ENCODE measurements at places on chromosomes 4 and X.

DNA sequence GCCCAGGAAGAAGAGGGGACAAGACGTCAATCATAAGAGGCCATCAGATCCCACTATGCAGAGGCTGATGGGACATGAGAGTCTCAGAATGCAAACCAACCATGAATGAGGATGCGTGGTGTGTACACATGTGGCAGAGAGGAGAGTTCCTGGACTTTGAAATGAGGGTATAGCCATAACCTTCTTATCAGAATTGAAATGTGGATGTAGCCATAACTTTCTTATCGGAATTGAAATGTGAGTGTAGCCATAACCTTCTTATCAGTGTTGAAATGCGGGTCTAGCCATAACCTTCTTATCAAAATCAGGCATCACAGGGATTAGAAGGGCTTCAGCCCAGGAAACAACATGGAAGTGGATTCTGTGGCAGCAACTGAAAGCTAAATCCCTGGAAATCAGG is 415.5 kb upstream of the FAT1 start:
- no peak for DNase-seq

DNA sequence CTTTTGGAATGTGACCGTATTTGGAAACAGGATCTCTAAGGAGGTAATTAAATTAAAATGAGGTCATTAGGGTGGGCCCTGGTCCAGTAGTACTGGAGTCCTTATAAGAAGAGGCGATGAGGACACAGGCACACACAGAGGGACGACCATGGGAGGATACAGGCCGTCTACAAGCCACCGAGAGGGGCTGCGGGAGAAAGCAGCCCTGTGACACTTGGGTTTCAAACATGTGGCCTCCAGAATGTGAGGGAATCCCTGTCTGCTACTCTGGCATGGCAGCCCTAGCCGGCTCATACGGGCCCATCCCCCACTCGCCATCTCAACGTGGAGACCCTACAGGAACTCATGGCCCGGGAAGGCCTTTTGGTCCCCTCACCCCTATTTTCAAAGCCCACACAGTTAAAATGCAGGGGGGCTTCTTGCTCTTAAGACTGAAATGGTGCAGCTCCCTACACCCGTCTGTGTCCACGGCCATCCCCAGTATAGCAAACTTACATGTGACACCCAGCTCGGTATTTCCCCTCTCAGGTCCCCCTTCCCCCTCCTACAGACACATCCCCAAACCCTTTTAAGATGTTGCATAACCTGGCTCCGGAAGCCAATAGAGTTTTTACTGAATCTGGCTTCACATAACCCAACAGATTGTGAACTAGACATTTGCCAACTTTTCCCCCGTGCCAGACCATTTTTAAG is 124.1 kb upstream of the TBL1X start:
- no peak for DNase-seq

GRCh38 chrX:40385682-40386081 is 195.1 kb upstream of the ATP6AP2 start:
- DNase-seq: no peak

GRCh38 chrX:56764975-56765791 is 36.1 kb downstream of the NBDY start:
- no peak for DNase-seq

DNA sequence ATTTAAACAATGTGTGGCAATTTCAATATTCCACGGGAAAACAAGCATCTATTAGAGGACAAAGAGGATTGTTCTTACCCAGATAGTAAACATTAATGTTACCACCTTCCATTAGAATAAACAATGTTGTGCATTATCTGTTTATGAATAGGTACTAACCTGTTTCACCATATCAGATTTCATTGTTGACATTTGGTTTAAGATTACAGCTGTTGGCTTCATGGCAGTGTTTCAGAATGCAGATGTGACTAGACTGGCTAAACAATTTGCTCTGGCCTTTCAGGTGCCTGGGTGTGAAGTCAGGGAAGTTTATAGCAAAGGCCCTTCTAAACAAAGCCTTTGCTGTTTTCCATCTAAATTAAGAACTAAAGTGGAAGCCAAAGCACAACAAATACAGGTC is 464.7 kb upstream of the FAM47C start:
- no peak for DNase-seq

DNA sequence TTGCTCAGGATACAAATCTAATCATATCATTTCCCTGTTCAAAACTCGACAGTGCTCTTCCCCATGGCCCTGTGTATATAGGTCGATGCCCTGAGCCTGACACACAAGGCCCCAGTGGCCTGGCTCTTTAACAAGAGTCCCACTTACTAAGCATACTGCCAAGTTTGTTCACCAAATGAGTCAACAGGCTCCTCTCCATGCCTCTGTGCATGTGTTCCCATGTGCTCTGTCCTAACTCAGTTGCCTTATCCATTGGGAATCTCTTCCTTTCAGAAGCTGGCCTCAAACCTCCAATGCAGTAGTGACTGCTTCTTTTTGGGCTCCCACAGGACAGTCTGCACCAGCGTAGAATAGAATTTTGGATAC is 18.9 kb upstream of the CXCR3 start:
- DNase-seq: no peak

DNA sequence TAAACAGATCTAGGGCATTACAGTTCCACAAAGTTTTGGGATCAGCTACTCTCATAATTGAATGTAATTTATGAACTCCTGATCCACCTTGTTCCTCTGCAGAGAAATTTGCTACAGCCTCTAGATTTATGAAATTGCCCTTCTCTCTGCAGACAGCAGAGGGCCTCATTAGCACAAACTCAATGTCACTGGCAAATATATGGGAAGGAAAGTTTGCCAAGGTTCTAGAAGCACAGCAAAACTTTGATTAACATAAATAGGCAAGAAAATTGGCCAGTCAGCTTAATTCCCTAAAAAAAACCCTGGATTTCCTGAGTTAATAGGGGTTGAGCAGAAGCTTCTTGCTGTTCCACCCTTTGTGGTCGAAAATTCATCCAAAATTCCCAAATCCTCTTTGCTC is 31.5 kb downstream of the PRPS1 start:
- no peak for DNase-seq

- no peak for DNase-seq
Measured at GRCh38 chrX:129981200-129981553, 1.3 kb upstream of the BCORL1 start.

DNA sequence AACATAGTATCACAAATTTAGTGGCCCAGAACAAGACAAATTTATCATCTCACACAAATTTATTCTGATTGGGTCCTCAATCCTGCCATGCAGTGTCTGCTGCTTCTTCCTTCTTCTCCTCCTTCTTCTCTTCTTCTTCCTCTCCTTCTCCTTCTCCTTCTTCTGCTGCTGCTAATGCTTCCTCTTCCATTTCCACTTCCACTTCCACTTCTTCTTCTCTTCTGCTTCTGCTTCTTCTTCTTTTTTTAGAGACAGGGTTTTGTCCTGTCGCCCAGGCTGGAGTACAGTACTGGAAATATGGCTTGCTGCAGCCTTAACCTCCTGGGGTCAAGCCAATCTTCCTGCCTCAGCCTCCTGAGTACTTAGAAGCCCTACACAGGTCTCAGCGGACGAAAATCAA is 37.5 kb downstream of the FGFBP1 start:
- no peak for DNase-seq

DNA sequence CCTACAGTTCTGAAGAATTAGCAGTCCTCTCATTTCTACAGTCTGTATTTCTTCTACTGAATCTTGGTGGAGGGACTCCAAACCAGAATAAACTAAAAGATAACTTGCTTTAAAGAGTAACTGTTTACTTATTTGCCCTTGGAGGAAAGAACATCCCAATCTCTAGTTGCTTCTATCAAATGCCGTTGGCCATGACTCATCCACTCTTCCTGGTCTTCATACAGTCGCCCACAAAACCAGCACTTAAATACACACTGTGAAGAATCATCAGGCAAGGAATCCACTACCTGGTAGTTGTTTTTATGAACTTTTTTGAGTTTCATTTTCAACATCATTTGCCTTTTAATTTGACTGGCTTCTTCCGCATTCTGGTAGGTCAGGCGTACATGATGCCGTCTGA is 14.2 kb downstream of the ZNF518B start:
- no peak for DNase-seq

DNA sequence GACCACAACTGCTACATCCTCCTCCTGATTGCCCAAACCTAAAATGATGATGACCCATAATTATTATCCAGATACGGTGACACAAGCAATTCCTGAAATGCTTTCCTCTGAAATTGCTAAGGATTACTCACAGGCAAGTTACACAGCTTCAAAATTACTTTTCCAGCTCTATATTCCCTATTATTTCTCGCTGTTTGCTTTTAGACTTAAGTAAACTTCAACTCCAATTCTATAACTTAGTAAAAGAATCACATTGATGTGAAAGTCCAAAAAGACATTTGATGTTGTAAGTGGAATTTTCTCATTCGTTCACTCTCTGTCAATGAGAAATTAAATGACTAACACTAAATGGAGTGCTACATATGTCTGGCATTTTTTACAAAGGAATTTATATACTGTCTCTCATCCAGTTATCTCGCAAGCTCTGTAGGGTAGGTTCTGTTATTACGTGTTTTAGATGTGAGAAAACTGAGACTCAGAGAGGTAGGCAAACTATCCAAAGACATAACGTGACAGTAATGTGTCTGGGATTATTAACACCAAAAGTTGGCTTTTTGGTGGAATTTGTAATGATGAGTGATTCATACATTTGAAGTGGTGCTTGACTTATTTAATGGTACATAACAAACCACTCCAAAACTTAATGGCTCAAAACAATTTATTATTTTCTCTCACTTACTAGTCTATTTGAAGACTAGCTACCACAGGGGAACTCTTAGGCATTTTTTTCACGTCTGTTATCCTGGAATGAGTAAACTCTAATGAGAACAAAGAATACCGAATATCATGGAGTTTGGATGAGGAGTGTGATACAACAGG is 31.5 kb downstream of the PALLD start:
- DNase-seq: no peak

DNA sequence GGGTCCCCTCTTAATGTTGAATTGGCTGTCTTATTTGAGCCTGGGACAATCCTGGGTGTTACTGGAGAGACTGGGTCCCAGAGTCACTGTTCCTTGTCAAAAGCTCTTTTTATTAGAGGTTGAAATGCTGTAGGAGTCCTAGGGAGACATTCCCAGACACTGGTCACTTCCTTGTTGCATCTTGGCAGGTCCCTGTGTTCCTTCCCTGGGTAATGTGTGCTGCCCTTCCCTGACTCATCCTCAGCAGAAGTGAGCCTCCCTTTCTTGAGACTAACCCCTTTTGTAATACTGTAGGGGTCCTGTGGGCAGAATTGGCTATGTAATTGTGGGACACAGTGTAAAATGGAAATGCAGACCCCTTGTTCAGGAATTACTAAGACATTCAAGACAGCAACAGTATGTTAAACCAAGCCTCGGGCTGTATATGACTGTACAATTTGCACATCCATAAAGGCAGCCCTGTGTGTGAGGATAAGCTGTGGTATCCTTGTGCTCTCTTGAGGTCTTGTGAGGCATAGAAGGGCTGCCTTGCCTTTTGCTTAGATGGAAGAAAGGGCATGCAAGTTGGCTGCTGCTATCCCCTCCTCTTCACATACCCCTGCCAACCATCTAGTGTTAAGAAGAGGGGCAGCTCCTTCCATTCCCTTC is 53.5 kb downstream of the DCLK2 start:
- no peak for DNase-seq

- DNase-seq: no peak
Measured at GRCh38 chr4:182250446-182250845, 7.2 kb downstream of the TENM3 start.

- DNase-seq: no peak
Measured at GRCh38 chrX:24646745-24647182, 383 bp downstream of the PCYT1B start.

GRCh38 chr4:81449015-81449414 is 22.7 kb downstream of the RASGEF1B start:
- DNase-seq: no peak

GRCh38 chrX:104921584-104922205 is 298.8 kb downstream of the TEX13A start:
- DNase-seq: no peak

Measured in BJ (cell line).